ENCODE measurements at places on chromosomes 4 and X.

GRCh38 chrX:4528247-4528646 is 814.8 kb upstream of the PRKX start:
- no peak for DNase-seq

DNA sequence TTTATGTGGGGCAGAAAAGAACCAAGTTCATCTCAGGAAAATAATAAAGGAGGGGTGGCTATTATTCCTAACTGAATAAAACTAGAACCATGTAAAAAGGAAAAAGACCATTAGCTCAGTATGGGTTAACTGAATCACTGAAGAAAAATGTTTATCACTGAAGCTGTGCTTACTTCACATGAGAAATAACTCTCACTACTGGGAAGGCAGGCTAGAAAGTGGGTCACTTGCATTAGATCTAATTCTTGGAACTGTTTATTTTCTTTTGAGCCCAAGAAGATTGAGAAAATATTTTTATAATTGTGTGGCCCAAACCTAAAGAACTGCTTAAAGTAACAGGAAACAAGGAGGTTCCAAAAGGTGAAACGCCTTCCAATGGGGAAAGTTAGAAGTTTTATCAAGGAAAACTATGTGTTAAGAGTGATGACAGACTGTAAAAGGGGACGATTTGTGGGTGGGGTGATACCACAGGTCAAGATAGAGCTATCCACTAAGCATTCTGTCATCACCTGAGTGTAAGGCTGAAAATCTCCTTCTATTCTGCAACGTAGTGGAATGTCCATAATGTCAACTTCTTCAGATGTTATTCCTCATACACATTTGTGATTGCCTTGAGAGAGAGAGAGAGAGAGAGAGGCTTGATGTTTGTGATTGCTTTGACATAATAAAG is 1083.5 kb downstream of the PCDH7 start:
- DNase-seq, result no peak

GRCh38 chr4:70721747-70722146 is at the start of gene RUFY3:
Gene RUFY3, plus strand, starts transcription at chr4:70721964. Its CDS starts 610 bp downstream, at chr4:70722574.
- DNase-seq, result no peak

- DNase-seq, result peak; percentile 14
These were observed 145.7 kb downstream of the MAGEB17 start for GRCh38 chrX:16312761-16313623.

- no peak for DNase-seq
These were observed 4.6 kb downstream of the MPP1 start for GRCh38 chrX:154800478-154801210.

DNA sequence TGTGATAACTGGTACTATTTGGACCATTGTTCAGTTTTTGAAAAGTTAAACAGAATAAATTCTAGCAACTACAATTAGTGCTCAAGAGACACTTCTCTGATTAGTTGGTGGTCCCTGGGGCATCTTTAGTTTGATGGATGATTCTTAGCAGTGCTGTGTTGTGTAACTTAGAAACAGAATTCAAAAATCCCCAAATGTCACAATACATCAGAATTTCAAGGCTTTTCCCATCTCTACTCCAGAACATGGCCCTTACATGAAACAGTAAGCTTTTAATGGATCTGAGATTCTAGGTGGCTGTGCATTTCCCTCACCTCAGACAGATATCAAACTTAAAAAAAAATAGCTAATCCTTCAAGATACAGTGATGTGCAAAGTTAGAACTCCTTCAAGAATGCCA is 104.4 kb upstream of the CXCL13 start:
- no peak for DNase-seq

GRCh38 chr4:60378010-60378409 is 822.1 kb upstream of the ADGRL3 start:
- no peak for DNase-seq

Measured in iPS-NIHi11 (cell line).